ENCODE measurements at places on chromosomes 13 and 19.

DNA sequence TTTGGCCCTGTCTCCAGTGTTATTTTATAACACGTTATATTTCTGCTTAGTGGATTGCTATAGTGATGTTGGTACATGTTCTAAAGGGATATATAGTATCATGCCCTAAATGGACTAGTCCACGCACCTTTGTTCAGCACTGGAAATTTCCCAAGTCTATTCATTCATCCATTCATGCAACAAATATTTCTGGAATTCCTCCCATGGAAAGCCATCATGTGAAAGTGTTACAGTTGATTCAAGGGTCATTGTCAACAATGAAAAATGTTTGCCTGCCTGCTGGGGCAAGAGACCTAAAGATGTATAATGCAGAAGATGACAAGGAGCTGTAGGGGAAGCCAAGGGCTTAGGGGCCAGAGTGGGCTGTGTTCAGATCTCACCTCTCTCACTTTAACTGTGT is 10.8 kb upstream of the HSPH1 start:
- no peak for DNase-seq

- DNase-seq, result peak; percentile 39
Observed at GRCh38 chr19:58021541-58022282, 12.1 kb upstream of the ZSCAN1 start.

GRCh38 chr13:39536274-39536673 is 66.7 kb downstream of the LHFPL6 start:
- DNase-seq, result no peak

DNA sequence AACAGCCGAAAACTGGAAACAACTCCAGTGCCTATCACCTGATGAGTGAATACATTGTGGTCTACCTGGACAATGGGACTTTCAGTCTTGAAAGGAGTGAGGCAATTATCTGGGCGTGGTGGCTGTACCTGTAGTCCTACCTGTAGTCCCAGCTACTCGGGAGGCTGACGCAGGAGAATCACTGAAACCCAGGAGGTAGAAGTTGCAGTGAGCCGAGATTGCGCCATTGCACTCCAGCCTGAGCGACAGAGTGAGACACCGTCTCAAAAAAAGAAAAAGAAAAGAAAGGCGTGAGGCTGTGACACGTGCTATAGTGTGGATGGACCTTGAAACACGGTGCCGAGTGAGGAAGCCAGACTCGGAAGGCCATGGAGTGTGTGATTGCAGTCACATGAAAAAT is 4.1 kb upstream of the NTN5 start:
- no peak for DNase-seq

- DNase-seq, result peak; percentile 71
Observed at GRCh38 chr19:16259385-16260159, 61.9 kb downstream of the AP1M1 start.

GRCh38 chr19:35955881-35956634 is 19.9 kb downstream of the LRFN3 start:
- no peak for DNase-seq

GRCh38 chr19:6876748-6877147 is 10.6 kb upstream of the ADGRE1 start:
- peak; percentile 93 for DNase-seq

GRCh38 chr19:19651076-19651475 is 7.6 kb upstream of the GMIP start:
- DNase-seq, result no peak

DNA sequence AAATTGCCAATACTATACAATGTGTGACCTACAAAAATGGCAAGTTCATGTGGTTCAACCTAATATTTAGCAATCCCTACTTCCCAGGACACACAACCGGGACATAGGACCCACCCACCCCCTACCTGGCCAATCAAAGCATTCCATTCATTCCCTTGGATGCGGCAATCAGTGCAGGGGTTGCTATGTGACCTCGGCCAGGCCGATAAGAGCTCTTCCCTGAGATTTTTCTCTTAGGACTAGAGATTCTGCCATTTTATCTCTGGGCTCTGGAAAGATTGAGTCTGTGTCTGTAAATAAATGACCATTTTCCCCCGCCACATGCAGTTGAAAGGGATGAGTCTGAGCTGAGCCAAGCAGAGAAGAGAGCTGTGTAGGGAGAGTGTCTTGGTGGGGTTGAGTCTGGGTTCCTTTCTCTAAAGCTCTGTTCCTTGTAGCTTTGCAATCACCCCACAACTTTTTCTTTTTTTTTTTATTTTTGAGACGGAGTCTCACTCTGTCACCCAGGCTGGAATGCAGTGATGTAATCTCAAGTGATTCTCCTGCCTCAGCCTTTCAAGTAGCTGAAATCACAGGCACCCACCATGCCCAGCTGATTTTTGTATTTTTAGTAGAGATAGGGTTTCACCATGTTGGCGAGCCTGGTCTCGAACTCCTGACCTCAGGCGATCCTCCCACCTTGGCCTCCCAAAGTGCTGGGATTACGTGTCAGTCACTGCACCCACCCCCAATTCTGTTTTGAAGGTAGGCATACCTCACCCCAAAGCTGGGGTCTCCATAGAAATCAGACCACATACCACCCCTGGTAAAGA is 7.4 kb downstream of the IFNL1 start:
- DNase-seq, result no peak

GRCh38 chr19:14055396-14055795 is 6.5 kb downstream of the PALM3 start:
- DNase-seq, result no peak

Measured in suppressor macrophage treated with lipopolysaccharide for 4 hours (primary cell).